NCI-H2171 treated with DMSO at 0.1 percent for 48 hours (cell line): ENCODE measurements at places on chromosomes 12 and 14.
A peak's percentile ranks its signal among the peaks of the same experiment; 100 is the strongest.

- no peak for DNase-seq
Observed at GRCh38 chr14:62501021-62501750, 544.1 kb downstream of the KCNH5 start.

GRCh38 chr12:44689587-44689986 lies 186.5 kb downstream of the NELL2 start:
- DNase-seq, result no peak

GRCh38 chr14:52313903-52314594 lies at the start of gene PTGER2:
PTGER2 (plus strand) TSS chr14:52314312; CDS start chr14:52314549, 237 bp downstream.
- DNase-seq, result no peak

GRCh38 chr12:110853836-110854235 lies 7.0 kb downstream of the CCDC63 start:
- DNase-seq, result peak; percentile 17

DNA sequence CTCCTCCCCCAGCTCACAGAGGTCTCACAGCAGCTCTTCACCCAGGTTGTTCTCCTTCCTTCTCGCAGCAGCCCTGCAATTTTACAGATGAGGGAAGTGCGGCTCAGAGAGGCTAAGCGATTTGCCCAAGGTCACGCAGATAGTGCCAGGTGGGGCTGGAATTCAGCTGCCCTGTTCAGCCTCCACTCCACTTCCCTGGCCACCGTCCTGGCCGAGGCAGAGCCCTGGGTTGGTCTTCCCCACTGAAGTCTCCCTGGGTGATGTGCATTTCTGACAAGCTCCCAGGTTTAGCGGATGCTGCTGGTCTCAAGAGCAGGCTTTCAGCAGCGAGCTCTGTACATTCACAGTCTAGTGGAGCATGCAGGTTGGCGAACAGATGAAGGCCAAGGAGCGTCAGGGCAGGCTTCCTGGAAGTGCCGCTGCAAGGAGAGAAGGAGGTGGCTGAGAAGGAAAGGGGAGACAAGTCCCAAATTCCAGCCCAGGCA lies 28.9 kb upstream of the EML1 start:
- DNase-seq, result no peak

GRCh38 chr12:25817166-25817565 lies 141.3 kb upstream of the RASSF8 start:
- no peak for DNase-seq

- DNase-seq, result no peak
Observed at GRCh38 chr14:70192915-70193314, 4.2 kb upstream of the SLC8A3 start.

GRCh38 chr14:42633504-42634095 lies 1026.9 kb downstream of the LRFN5 start:
- no peak for DNase-seq
